NCI-H187 treated with DMSO at 0.1 percent for 48 hours (cell line): ENCODE measurements at places on chromosomes 3 and 15.

DNA sequence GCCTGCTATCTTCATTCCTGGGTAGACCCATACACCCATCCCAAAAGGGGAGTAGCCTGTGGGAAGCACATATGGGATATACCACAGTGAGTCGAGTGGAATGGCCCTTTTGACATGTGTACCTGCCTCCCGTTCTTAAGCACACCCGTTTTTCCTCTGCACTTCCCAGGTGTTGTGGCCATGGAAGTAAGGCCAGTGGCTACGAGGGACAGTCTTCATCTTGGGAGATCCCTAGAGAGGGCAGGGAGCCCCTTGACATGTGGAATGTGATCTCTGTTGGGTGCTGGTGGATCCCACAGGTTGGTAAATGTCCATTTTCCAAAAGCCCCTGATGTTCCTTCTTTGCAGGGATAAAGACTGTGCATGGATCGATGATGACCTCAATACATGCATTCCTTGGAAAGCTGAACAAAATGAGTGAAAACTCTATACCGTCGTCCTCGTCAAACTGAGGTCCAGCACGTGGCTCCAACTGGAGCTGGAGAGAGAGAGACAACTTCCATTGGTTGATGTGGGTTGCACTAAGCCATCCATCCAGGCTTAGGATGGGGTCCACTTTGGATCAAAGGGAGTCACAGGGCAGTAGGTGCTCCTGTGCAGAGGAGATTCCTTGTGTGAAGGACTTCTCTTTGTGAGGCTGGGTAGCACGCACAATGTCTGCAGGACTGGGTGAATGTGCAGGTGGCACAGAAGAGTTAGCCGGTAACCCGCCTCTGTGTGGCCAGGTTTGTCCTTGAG lies 136.8 kb downstream of the SNRPN start:
- DNase-seq, result no peak

GRCh38 chr3:30754426-30754825 lies 140.0 kb downstream of the GADL1 start:
- DNase-seq, result no peak

- no peak for DNase-seq
Measured at GRCh38 chr3:130256821-130257340, 88.6 kb upstream of the COL6A5 start.

GRCh38 chr3:195270079-195270816 lies 711 bp downstream of the XXYLT1 start:
- DNase-seq, result no peak

GRCh38 chr15:60408463-60408981 lies 10.7 kb upstream of the ANXA2 start:
- DNase-seq, result no peak

- no peak for DNase-seq
Measured at GRCh38 chr3:42683875-42684598, 1.3 kb upstream of the KLHL40 start.

GRCh38 chr15:39323157-39323556 lies 257.7 kb upstream of the THBS1 start:
- no peak for DNase-seq

GRCh38 chr15:63407612-63408011 lies 26.0 kb upstream of the CA12 start:
- no peak for DNase-seq

DNA sequence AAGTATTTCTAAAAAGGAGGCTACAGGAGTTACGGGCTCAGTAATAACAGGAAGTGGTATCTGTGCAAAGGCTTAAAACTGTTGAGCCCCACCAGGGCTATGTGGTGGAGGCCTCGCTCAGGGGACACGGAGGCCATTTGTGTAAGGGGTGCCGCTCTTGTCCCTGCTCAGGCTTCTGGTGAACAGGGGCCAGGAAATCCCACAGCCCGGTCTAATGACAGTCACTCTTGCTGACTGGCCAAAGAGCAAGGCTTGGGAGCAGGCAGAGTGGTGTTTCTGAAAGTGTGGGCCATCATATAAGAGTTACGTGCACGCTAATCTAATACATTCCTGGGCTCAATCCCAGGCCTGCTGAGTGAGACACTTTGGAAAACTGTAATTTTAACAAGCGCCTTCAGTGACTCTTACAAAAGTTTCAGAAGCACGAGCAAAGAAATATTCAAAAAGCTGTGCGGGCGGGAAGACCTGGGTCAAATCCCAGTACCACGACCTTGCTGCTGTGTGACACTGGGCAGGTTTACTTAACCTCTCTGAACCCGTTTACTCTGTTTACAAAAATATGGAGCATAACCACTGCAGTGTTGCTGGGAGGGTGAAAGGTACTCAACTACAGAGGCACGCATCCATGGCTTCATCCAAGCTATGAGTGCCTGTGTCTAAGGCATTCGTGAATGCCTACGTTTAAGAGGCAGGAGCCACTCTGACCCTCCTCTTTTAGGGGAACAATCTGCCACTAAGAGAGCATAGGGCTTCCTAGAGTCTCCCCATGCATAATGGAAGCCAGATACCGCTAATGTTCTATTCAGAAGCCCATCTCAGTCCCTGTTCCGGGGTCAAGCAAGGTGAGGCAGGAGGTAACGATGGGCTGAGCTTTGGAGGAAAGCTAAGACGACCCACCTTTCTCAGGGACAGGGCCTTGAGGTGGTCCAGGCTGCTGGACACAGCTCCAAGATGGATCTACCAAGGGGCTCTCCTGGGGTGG lies 2.0 kb downstream of the ATP10A start:
- DNase-seq, result no peak

- DNase-seq, result no peak
Measured at GRCh38 chr3:64226730-64227129, 1.5 kb upstream of the PRICKLE2 start.

GRCh38 chr3:160801386-160802118 lies 45.5 kb downstream of the PPM1L start:
- DNase-seq, result no peak
